ENCODE measurements at places on chromosomes 13 and 19.

DNA sequence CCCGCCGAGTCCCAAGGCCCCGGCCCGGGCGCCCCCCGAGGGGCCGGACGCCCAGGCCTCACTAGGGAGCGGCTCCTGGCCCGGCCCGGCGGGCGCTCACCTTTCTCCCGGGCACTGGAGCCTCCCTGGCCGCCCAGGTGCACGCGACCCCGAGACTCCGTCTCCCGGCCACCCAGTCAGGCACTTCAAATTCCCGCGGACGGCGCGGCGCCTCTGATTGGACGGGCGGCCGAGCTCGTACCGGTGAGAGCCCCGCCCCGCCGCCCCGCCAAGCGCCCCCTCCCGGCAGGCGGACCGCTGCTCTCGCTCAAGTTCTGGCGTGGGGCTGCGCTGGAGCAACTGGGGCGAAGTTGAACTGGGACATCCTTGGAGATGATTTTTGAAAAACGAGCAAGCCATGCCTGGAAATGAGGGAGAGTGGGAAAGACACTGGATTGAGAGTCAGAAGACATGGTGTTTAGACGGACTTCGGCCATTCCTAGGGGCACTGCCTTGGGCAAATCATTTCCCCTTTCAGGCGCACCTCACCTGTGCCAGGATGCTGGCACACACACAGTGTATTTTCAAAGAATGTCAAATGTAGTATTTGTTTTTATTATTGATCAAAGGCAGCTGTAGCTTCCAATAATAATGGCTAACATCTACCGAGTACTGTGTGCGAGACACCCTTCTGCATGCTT, 485.3 kb downstream of the UQCRFS1 start:
- peak; percentile 65 for DNase-seq

DNA sequence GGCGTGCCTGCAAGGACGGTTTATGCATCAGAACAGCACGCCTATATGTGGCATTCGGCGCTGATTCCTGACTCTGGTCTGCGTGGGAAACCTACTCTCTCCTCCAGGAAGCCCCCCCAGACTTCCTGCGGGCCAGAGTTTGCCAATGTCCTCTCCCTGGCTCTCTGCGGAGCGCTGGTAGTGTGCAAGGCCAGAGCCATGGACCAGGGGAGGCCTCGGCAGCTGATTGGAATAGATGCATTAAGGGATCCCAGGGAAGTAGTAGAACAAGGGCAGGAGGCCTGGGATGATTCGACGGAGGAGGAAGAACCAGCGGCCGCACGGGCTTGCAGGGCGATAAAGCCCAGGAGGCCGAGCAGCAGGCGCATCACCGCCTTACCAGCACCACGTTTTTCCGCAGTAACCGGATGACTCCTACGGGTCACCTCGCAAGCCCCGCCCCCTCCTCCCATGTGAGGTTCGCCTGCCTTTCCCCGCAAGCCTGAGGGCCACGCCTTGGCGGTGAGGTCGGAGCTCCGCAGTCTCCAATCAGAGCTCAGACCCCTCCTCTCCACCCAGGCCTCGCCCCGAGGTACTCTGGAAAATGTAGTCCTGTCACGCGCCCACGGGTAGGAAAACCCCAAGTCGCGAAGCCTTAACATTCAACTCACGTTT, 5.0 kb downstream of the CLEC11A start:
- peak; percentile 75 for DNase-seq

DNA sequence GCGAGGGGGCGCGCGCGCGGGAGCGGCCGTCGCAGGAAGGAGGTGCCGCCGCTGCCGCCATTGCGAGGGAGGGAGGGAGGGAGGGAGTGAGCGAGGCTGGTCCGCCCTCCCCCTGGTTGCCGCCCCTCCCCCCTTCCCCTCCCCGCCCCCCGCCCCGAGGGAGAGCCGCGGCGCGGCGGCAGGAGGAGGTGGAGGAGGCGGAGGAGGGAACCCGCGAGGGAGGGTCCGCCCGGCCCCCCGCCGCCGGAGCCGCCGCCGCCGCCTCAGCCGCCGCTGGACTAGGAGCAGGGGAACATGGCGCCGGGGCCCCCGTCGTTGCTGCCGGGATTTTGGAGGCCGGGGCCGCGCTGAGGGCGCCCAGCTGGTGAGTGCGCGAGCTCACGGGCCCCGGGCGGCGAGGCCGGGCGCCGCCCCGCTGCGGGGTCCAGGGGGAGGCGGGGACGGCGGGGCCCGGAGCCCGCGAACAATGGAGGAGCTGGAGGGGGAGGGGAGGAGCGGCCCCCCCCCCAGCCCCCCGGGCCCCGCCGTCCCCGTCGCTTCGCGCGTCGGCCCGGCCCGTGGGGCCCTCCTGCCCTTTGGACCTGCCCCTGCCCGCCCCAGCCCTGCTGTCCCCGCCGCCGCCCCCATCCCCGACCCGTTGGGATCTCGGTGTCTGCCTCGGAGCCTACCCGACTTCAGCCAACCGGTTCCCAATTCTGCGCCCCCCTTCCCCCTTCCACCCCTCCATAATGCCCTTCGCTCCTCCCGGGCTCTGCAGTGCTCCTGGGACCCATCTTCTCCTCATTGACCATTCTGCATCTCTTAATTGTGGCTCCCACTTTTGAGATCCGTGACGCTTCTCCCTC, at the start of gene ARHGAP35:
TSS of gene ARHGAP35 (plus strand) at position 152 of the 845 bp plus-strand sequence. CDS start 57,679 bp downstream, outside the sequence.
- DNase-seq, result peak; percentile 85

GRCh38 chr19:48095612-48096175, 14.9 kb downstream of the PLA2G4C start:
- no peak for DNase-seq

DNA sequence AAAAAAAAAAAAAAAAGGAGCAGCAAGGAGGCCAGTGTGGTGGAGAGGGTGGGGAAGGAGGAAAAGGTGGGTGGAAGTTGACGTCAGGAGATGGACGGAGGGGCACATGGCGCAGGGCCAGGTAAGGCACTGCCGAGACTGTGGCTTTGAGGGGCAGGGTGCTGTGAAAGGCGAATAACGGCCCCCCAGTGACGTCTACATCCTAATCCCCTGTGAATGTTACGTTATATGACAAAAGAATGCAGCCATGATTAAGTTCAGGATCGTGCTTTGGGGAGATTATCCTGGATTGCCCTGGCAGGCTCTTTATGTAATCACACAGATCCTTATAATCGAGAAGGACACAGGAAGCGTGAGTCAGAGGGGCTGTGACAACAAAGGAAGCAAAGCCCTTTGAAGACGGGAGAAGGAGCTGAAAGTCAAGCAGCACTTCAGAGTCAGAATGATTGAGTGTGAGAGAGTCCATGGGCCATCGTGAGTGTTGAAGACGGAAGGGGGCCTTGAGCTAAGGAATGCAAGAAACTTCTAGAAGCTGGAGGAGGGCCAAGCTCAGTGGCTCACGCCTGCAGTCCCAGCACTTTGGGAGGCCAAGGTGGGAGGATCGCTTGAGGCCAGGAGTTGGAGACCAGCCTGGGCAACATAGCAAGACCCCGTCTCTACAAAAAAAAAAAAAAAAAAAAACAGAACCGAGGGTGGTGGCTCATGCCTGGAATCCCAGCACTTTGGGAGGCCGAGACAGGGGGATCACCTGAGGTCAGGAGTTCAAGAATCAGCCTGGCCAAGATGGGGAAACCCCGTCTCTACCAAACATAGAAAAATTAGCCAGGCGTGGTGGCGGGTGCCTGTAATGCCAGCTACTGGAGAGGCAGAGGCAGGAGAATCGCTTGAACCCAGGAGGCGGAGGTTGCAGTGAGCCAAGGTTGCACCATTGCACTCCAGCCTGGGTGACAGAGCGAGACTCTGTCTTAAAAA, 13.8 kb upstream of the CEACAM16 start:
- no peak for DNase-seq

DNA sequence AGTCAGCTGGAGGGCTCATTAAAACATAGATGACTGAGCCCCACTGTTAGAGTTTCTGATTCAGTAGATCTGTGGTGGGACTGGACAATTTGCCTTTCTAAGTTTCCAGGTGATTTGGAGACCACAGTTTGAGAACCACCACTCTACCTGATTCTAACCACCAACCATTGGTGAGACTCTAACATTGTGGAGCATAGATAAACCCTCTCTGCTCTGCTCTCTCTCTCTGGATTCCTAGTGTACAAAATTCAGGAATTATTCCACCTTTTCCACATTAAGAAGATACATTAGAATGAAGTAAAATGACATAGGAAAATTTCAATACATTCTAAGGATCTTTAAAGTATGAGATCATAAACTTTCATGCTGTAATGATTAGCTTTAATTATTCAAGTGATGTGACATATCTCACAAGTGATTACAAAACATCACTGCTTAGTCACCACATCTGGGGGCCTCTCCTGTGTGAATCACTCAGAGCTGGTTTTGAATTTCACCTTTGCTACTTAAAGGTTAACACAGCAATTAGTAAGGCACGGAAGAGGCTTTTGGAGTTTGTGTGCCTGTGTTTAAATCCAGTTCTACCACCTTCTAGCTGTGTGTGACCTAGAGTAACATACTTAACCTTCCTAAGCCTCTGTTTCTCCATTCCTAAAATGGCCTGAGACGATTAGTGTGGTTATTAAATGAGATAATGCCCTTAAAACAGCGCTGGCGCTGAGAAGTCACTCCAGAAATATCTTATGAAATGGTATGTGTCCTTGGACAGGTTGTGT, 78.5 kb upstream of the NBEA start:
- no peak for DNase-seq

GRCh38 chr19:47447470-47448359, 24.0 kb downstream of the SLC8A2 start:
- DNase-seq, result peak; percentile 77
